Glutamatergic neuron (in vitro differentiated cells): ENCODE measurements at places on chromosomes 2 and 18.

- DNase-seq, result no peak
These were observed 149.2 kb upstream of the POU3F3 start for GRCh38 chr2:104704496-104705245.

DNA sequence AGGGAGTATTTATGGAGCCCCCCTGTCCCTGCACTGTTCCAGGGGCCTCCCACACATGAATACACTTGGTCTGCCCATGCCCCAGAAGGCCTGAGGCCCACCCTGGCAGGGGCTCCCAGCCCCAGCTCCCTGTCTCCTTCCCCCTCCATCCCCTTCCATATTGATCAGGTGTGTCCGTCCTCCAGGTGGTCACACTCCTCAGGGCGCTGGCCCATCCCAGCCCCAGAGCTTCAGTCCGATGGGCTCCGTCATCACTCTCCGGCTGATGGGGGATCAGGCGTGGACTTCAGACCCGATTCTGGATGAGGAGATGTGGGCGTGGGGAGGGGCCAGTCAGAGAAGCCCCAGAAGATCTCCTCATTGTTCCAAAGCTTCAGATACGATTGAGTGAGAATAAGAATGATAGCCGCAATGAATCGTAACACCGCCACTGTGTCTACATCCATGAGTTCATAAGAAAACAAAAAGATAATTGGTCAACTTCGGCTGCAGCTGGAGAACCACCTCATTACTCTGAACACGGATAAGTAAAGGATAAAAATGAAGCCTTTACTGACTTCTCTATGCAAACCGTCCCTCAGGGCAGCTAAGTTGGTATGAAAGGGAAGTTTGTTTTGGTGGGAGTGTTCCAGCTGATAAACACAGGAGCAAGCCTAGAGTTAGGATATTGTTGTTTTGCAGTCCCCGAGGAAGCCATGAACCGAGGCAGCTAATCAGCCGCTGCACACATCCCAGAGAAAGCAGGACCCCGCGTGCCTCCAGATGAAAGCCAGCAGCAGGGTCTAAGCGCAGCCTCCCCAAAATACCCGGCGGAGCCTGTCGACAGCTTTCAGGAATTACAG, 279.5 kb downstream of the NDUFA10 start:
- DNase-seq, result no peak

DNA sequence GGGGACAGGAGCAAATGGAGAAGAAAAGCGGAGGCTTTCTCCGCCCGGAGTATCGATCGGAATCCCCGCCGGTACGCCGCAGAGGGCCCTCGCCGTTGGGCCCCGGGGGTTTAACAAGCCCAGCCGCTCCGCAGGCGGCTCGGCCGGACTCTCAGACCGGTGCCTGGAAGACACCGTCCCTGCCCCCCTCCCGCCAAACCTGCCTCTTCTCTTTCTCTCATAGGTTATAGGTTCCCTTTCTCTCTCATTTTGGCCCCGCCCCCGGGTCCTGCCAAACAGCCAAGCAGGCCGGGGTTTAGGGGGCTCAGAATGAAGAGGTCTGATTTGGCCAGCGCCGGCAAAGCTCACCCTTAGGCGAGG, 4.4 kb downstream of the ONECUT2 start:
- peak; percentile 88 for DNase-seq

GRCh38 chr2:230090967-230091366, 22.2 kb upstream of the SLC16A14 start:
- DNase-seq, result no peak

- peak; percentile 79 for DNase-seq
These were observed 12.0 kb downstream of the SIGLEC15 start for GRCh38 chr18:45837283-45838070.

DNA sequence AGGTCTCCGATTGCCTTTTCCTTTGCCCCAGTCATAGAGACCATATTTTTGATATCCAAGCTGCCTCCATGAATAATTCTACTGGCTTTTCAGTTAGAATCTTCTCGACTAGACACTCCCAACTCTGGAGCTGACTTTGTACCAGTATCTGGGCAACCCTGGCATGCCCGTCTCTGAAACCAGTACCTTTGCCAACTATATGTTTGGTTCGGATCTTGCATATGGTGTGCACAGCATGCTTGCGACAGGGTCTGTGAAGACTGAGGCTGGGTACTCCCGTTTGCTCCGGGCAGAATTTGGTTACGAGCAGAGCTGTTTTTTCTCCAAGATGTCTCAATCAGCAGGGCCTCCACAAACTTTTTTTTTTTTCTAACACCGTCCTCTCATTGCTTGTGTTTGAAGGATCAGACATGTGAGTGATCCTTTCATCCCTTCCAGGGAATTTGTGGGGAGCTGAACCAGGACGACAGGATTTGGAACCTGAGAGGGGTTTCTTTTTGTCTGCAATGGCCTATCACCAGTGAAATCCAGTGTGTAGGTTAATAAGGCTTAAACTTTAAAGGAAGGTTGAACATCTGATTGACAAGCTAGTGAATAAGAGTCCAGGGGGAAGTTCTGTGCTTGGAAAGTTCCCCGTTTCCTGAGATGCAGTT, 322.3 kb downstream of the MYCN start:
- no peak for DNase-seq

GRCh38 chr2:217621391-217621801, 381.4 kb downstream of the TNS1 start:
- DNase-seq, result no peak

- no peak for DNase-seq
These were observed 237.5 kb downstream of the EPHA4 start for GRCh38 chr2:221334481-221335218.

DNA sequence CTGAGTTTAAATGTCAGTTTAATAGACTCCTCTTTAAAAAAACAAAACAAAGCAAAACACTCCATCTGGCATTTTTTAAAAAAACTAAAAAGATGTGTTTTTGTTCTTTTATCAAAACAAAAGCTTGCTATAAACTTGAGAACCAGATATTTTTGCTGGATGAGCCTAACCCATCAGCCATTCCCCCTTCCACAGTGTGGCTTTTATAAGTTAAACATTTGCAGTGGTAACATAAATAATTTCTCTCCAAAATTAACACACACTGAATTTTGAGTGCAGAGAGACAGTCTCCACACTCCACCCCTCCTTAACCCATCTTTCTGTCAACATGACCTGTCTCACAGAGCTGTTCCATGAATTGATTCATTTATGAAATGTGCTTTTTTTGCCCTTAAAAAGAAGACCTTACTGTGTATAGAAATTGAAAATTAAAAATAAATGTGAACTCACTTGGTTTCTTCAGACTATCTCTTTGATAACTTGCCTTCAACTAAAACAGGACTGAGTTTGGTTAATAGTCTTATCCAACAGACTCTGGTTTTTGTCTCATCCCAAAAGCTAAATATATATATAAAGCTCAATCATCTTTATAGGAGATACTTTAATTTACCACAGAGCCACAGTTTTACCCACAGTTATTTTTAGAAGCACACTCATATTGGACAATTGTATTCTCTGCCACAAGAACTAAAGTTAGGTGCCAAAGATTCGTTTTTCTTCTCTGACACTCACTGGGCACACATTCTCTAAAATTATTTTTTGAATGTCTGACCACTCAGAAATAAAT, 64.8 kb upstream of the STK39 start:
- DNase-seq, result no peak

DNA sequence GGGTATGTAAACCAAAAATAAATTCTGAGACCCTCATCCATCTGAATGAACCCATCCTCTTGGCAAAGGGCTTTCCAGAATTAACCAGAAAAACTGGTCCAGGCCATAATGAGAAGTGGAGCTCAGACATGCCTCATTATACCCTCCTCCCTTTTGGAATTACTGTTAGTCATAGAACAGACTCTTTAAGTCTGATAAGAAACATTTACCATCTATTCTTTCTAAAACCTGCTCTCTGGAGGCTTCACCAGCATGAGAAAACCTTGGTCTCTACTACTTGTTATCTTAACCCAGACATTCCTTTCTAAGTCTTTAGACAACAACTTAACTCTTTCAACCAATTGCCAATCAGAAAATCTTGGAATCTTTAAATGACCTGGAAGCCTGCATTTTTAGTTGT, 82.8 kb downstream of the QPCT start:
- DNase-seq, result no peak

GRCh38 chr2:191401287-191401686, 156.1 kb downstream of the MYO1B start:
- no peak for DNase-seq

DNA sequence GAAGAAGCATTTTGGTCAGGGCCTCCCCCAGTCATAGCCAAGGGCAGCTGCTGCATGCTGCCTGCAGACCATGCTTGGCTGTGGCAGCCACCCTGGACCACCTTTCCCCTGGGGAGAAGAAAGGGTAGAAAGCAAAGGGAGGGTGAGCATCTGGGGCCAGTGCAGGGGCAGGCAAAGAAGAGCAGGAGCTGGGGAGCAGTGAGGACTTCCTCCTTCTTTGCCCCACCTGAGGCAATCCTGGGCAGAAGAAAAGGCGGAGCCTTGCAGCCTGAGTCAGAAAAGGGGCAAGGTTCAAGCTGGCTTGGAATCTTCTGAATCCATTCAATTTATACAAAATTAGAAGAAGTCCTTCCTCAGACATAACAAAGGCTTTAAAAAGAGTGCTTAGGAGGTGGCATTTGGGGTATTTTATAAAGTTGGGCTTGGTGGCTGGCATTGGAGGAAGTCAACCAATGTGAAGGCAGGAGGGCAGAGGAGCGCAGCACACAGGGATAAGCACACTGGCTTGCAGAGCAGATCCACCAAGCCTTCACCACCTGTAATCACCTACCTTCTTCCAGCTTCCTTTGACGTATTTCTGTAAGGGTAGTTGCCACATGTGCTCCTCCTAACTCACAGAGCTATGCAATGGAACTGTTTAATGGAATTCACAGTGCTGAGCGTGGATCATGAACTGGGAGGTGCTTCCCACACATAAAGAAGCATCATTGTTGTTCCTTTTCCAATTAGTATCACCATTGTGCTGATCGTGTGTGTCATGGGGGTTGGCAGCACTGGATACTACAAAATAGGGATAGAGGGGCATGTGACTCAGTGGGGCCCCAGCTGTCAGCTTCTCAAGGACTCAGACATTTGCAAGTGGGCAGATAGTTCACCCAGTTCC, 154.4 kb upstream of the EPAS1 start:
- no peak for DNase-seq

DNA sequence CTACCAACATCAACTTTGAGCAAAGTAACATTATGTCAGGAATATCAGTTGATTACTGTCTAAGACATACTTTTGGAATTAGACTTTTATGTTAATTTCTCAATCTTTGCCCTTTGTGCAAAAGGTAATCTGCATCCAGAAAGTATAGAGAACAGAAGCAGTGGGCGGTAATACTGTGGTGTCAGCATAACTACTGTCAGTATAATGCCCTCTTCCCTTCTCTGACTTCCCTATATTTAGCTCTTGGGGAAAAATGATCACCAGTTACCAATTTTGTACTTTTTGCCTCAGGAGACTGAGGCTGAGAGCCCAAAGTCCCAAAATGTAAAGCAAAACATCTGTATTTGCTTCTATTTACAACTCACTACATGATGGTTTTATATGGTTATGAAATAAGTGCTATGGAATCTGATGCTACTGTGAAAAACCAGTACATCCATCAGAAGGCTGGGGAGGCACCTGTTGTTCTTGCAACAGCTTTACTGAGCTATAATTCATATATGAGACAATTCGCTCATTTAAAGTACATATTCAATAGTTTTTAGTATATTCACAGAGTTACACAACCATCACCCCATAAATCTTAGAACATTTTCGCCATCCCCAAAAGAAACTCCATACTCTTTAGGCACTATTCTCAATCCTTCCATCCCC, 51.3 kb upstream of the CD302 start:
- DNase-seq, result no peak

GRCh38 chr2:65050931-65051330, 5.3 kb upstream of the CEP68 start:
- no peak for DNase-seq

- no peak for DNase-seq
These were observed 557.5 kb downstream of the ARHGAP15 start for GRCh38 chr2:143686585-143687164.

DNA sequence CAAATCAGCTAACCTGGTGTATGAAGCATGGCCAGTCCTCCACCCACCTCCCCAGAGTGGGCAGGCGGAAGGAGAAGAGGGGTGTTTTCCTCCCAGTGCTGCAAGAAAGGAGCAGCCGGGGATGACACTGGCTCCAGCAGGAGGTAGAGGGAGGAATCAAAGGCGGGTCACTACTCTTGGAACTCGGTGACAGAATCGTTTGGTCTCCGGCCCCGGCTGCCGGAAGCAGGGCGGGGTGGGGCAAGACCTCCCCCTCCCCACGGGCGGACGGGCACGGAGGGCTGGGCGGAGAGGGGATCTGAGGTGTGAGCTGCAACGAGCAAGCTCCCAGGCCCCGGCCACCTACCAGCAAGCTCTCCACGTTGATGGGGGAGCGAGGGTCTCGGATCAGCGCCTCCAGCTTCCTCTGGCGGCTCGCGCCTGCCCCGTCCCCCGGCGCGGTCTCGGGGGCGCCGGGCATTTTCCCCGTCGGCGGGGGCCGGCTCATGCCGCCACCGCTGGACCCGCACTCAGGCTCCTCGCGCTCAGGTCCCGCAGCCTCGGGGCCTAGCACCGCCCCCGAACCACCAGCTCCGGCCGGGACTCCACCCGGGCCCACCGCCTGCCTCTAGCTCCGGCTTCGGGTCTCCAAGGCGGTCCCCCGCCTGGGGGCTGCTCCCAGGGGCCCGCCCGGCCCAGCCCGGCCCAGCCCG, 640 bp downstream of the ROCK2 start:
- peak; percentile 76 for DNase-seq

DNA sequence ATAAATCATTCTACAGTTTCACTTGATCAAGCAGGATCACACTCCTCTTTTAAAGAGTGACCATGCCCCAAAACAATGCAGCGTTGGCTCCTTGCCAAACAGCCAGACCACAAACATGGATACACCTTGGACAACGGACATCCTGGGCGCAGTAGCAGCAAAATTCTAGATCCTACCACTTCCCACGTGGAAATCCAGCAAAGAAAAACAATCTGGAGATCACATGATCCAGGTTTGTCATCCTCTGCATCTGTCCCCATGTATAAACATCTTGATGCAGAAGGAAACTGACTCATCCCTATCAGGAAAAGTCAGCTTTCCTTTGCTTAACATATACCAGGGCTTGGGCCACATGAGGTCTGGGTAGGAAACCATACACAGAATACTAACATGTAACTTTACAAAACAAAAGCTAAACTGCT, 53.1 kb downstream of the ZNF521 start:
- DNase-seq, result no peak

GRCh38 chr18:46711444-46711863, 45.4 kb downstream of the ST8SIA5 start:
- DNase-seq, result peak; percentile 71

DNA sequence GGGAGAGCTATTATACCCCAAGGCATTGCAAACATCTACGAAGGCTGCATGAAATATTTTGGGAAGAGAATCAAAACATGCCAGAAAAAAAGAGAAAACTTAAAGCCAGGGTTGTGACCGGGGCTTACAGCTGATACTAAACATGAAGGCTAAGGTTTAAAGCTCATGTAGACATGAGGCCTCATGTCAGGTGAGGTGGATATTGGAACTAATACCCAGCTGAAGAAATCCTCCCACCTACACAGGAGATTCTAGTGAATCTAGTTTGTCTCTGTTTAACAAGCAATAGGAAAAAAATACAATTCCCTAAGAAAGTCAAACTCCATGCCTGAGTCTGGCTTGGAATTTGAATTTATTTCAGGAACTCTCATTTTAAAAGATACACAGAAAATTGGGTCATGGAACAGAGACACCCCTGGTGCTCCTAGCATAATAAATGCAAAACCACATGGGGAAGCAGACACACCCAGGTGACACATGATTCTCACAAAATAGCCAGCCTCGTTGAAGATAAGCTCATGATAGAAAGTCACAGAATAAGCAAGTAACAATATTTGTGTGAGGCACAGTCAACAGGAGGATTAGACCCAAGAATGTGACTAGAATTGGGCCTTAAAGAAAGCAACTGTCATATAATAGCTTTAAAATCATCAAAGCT, 42.2 kb downstream of the UPP2 start:
- no peak for DNase-seq
